Adrenal gland (tissue), 19 donors: ENCODE measurements at places on chromosomes 13 and 19. TPM values are rescaled to one million over a fixed set of nuclear protein-coding genes. Genes with fewer than 3 reads are reported as not detected.

DNA sequence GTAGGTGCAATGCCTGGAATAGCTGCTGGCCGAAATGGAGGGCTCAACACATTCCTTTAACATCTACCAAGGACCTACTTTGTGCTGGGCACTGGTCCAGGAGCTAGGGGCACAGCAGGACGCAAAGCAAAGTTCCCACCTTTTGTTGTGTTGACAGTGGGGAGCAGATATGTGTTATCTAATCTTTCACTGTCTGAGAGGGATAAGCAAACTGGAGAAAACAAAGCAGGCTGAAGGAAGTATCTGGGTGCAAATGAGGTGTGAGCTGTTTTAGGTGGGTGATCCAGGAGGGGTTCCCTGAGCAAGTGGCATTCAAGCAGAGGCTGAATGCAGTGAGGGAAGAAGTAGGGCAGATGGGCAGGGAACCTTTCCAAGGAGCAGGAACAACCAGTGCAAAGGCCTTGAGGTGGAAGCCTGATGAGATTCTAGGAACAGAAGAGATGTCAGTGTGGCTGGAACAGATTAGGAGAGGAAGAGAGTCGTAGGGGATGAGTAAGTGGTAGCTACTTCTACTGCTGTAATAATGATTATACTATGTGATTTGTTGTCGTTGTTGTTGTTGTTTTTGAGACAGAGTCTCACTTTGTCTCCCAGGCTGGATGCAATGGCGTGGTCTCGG is 2.2 kb upstream of the PLAUR start:
- DNase-seq = no peak
- no peak overlapping the region for H3K4me3 ChIP-seq
- H3K27ac ChIP-seq = no peak overlapping the region

GRCh38 chr13:81762449-81762848 is 1421.5 kb upstream of the SPRY2 start:
- no peaks in the 10 kb centered on the region for H3K36me3 ChIP-seq
- no peaks in the 10 kb centered on the region for H3K27me3 ChIP-seq
- H3K4me1 ChIP-seq = no peaks in the 10 kb centered on the region
- H3K4me3 ChIP-seq = no peak overlapping the region
- no peak overlapping the region for H3K27ac ChIP-seq

- no peaks in the 10 kb centered on the region for H3K36me3 ChIP-seq
- no peaks in the 10 kb centered on the region for H3K4me1 ChIP-seq
- no peak overlapping the region for H3K4me3 ChIP-seq
- peaks cover 3% of the 10 kb centered on the region for H3K27me3 ChIP-seq
These were observed 10.1 kb upstream of the INSL3 start for GRCh38 chr19:17831419-17831888.

DNA sequence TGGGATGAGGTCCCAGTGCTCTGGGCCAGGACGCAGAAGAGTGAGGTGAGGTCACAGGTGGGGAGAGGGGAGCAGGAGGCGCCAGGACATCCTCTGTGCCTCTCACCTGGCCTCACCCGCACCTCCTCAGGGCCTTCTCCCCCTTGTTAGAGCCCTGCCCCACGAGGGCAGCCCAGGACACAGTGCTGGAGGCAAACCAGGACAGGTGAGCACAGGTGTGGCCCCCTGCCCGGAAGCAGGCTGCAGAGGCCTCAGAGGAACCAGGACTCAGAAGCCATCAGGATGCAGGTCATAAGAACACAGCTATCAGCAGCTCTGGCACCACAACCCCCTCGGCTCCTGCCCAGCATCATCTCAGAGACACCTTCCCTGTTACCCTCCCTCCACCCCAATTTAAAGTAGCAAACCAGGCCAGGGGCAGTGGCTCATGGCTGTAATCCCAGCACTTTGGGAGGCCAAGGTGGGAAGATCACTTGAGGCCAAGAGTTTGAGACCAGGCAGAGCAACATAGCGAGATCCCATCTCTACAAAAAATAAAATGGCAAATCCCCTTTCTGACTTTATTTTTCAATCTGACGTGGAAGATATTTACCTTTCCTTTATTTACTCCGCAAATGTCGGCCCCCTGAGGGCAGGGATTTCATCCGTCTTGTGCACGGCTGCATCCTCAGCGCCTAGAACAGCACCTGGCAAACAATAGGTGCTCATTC is at the start of gene CEACAM16:
Gene CEACAM16 (plus strand): TSS at position 660 of the 710 bp plus-strand sequence. CDS start 2,306 bp downstream, outside the sequence.
- H3K27me3 ChIP-seq = no peaks in the 10 kb centered on the region
- no peaks in the 10 kb centered on the region for H3K36me3 ChIP-seq
- no peaks in the 10 kb centered on the region for H3K4me1 ChIP-seq
- no peak for DNase-seq
- no peak within 1 kb of the TSS for H3K27ac ChIP-seq

The ADM5 gene
- 0.55 TPM for total RNA-seq

GRCh38 chr13:21703846-21704245 is 33.0 kb downstream of the FGF9 start:
- no peaks in the 10 kb centered on the region for H3K27me3 ChIP-seq
- no peak overlapping the region for H3K27ac ChIP-seq
- H3K36me3 ChIP-seq = no peaks in the 10 kb centered on the region
- no peaks in the 10 kb centered on the region for H3K4me1 ChIP-seq

The PLPP2 gene
- 0.89 TPM for total RNA-seq
